ENCODE measurements at places on chromosomes 6 and 20.

- no peak for DNase-seq
Measured at GRCh38 chr6:13941902-13942301, 17.1 kb downstream of the RNF182 start.

GRCh38 chr20:4978050-4978918, 23.0 kb downstream of the SLC23A2 start:
- no peak for DNase-seq

DNA sequence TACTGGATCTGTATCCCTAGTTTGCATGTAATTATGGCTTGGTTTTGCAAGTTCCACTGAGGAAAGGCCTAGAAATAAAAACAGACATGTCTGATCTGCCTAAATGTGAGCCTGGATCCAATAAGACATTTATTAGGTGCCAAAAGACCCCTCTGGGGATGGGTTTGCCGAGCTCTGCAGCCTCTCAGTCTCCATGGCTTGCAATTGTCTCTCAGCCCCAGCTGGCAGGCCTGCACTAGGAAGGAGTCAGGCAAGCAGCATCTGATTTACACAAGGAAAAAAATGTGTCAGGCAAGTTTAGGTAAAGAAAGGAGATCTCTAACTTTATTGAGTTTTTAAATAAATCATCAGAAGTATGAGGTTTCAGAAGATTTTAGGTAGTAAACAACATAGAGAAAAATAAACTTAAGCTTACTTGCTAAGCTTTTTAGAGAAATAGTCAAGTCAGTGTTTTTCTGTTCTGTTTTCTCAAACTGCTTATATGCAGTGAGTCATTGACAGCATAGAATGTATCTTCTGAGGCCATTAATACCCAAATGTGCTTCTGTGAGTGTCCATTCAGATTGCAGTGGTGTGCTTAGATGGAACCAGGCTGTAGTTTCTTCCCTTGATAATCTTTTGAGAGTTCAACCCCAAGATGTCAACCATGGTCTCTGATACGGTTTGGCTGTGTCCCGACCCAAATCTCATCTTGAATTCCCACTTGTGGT, 121.0 kb downstream of the FHL5 start:
- no peak for DNase-seq

DNA sequence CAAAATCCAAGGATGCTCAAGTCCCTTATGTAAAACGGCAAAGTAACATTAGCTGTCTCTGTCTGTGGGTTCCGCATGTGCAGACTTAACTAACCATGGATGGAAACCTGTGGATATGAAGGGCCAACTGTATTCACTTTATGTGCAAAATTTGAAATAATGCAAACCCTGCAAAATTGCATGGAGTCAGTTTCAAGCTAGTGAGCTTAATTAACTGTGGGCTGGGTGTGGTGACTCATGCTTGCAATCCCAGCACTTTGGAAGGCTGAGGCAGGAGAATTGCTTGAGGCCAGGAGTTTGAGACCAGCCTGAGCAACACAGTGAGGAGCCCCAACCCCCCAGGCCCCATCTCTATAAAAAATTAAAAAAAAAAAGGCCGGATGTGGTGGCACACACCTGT, 81.4 kb downstream of the ANKS1A start:
- no peak for DNase-seq

DNA sequence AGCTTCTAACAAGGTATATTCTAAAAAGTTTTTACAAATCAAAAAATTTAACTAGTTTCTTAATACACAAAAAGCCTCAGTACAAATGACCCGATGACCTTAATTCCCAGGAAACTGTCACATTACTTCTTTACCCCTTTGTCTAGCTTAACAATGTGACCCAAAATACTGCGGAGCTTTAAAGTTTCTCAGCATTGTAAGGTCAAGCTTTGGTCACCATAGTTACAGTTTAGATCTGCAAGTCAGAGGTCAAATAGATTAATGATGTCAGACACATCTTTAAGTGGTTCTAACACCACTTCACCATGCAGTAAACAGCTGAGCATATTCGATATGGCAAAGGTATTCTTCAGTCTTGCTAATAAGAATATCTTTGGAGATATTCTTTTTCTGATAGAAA, 36.8 kb upstream of the FLRT3 start:
- DNase-seq: no peak

DNA sequence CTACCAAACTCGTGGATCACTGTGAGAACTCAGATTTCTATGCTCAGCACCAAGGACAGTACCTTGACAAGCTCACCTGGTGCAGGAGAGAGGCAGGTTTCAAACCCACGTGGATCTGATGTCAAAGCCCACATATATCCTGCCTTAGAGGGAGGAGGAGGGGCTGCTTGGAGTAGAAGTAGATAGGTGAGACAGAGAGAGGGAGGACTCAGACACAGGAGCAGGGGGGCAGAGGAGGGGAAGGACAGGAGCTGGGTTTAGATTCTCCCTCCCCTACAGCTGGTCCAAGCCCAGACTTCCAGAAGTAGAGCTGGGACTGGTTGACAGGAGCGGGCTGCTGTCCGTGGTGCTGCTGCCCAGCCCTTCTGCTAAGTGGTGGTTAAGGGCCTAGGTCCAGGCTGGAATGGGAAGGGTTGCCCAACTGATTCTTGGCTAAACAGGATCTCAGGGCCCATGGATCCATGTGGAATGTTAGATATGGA, 77.5 kb downstream of the CDH22 start:
- no peak for DNase-seq

GRCh38 chr6:119147101-119148053, 68.9 kb upstream of the FAM184A start:
- DNase-seq: peak; percentile 94

DNA sequence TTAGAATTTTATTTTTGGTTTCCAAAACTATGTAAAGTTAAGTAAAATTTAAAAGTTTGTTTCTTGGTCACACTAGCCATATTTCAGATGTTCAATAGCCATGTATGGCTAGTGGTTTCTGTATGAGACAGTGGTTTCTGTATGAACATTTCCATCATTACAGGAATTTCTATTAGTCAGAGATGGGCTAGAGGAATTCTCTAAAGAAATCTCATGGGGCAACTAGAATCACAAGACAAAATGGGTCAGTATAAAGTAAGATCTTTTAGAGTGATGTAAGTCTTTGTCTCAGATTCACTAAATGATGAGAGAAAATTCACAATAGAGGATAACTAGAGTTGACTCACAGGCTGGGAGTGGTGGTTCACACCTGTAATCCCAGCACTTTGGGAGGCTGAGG, 149.0 kb downstream of the FUT9 start:
- DNase-seq: no peak

- DNase-seq: no peak
Measured at GRCh38 chr6:14727494-14728395, 518.1 kb upstream of the JARID2 start.

DNA sequence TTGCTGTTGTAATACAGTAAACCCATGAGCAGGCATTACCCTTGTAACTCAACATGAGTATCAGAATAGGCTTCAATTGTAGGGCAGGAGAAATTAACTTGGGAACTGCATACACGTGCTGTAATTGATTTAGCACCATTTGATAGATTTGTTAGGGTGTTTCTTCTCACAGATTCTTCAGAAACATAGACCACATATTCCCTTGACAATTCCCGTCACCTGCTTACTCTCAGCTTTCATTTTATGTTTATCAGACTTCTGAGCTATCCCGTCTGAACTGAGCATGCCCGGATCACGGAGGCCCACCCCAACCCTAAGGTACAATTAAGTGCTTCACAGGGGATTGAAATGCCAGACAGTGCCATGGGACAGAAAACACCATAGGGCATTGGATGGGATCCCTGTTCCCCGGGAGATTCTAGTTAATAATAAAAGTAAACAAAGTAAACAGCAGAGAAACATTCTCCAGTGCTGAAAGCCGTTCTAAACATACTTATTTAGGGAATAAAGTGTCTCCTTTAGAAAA, 179.7 kb downstream of the PHACTR1 start:
- no peak for DNase-seq

- DNase-seq: peak; percentile 43
Measured at GRCh38 chr6:164095056-164095455, 680.5 kb downstream of the QKI start.

- no peak for DNase-seq
Measured at GRCh38 chr20:51022803-51023616, at the start of gene KCNG1. Gene KCNG1, minus strand, starts transcription at chr20:51023107. Its CDS starts 12,769 bp downstream, at chr20:51010338.

- DNase-seq: no peak
Measured at GRCh38 chr20:40979247-40979646, 49.4 kb upstream of the TOP1 start.

GRCh38 chr6:56851074-56851473, 103.8 kb upstream of the BEND6 start:
- DNase-seq: no peak

- no peak for DNase-seq
Measured at GRCh38 chr6:150635906-150636514, 36.3 kb downstream of the PLEKHG1 start.

DNA sequence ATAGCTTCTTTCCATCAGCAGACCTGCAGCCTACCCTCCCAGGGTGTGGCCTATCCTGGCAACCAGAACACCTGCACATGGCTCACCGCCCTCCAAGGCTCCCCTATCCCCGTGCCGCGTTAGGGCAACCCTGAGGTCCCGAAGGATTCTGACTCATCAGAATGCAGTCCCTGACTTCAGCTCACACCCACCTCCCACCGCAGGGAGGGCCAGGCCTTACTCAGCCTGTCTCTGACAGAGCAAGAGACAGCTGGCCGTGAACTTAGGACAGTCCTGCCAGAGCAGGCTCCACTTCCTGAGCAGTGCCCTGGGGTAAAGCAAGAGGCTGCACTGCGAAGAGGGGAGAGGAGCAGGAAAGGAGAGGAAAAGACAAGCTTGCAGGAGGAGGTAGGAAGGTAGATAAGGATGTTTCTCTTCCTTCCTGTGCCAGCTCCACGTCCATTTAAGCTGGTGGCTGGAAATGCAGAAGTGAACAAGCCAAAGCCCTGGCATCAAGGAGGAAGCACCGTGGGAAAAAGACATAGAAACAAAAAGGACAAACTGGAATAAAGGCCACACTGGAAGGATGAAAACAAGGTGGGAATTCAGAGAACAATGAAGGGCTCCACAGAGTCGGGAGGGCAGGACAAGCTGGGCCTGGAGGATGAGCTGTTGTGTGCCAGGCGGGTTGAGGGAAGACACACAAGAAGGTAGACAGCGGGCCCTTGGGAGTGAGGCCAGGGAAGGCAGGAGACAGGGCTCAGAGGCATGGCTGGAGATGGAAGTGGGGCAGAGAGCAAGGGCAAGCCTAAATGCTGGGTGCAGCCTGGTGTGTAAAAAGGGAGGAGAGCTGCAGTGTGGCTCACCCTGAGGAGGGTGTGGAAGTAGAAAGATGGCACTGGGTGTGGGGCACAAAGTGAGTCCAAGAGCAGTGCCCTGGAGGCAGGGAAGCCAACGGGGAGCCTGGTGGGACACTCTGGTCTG, 102.7 kb downstream of the SLC23A2 start:
- peak; percentile 16 for DNase-seq

GRCh38 chr20:10653599-10654249, 20.1 kb downstream of the JAG1 start:
- DNase-seq: no peak

- peak; percentile 75 for DNase-seq
Measured at GRCh38 chr6:72363844-72364740, 257.8 kb upstream of the KCNQ5 start.

DNA sequence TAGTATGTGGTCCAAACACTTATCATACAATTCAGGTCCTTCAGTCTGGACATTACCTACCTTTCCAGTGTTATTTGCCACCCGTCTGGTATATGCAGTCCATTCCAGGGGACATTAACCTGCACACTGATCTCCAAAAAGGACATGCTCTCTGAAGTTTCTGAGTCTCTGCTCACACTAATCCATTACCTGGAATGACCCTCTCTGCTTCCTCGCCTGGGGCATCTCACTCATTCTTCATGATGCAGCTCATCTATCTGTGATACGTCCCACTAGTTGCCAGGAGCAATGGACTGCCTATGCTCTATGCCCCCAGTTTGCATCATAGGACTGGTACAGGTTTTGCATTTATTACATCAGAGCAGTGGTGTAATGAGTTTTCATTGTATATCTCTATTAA, 5.9 kb upstream of the TUBB2B start:
- no peak for DNase-seq

GRCh38 chr6:87071683-87072082, 23.2 kb downstream of the CGA start:
- no peak for DNase-seq

DNA sequence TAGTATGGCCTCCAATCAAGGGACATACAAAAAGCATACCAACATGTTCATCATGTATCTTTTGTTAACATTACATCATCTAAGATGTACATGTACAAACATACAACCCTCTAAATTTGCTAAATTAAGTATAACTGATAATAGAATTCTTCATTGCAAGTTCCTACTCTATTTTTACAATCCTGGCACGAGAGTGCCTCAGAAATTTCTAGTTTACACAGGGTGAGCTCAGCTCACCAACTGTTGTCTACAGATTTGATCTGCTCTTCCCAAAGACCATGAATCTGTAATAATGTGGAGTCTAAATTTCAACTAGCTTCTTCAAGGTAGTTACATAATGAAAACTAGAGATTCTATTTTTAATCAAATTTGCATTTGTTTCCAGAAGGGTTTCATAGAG, 179.7 kb downstream of the HIVEP2 start:
- DNase-seq: no peak

- DNase-seq: no peak
Measured at GRCh38 chr6:138410972-138411880, 7.2 kb downstream of the HEBP2 start.

DNA sequence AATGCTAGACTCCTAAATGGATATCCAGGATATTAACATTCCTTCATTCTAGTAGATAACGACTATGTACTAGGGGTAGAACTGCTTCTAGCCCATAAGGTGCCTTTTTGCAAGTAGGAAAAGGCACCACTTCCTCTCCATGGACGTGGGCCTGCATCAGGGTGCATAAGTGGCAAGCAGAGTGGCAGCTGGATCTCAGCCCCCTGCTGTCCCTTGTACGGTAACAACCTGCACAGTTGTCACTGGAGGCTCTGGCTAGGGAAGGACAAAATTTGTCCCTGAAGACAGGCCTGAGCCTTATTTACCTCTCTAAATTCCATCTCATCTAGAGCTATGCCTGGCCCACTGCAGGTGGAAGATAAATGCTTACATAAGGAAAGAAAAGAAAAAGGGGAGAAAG, 42.5 kb upstream of the SAYSD1 start:
- no peak for DNase-seq

- DNase-seq: no peak
Measured at GRCh38 chr20:46774236-46774635, 64.8 kb downstream of the SLC2A10 start.

DNA sequence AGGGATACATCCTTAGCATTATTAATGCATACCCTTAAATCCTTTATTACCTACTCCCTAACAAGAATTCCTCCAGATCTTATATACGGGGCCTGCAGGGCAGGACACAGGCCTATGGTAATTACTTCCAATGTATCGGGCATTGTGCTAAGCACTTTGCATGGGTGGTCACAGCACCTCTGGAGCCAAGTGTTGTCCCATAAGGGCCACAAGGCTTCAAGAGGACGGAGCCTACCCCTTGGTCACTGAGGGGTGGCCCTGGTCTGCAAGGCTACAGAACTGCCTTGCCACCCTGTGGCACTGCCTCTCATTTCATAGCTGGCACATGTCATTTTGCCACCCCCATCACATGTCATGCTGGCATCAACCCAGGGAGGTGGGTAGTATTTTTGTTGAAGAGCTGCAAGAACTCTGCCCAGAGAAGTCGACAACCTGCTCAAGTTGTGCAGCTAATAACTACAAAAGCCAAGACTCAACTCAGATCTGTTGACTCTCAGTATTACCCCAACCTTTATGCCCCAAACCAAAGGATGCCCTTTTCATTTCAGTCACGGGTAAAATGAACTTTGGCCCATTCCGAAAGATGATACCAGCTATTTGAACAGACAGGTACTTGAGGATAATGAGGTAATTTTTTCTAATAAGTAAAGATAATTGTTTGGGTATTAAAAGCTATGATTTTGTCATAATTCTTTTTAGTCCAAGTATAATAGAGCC, 144.1 kb upstream of the AKAP12 start:
- DNase-seq: no peak

GRCh38 chr20:24962182-24962492, 13.1 kb downstream of the CST7 start:
- DNase-seq: no peak

Measured in epithelial cell of proximal tubule (primary cell).